ENCODE measurements at places on chromosomes 6 and 20. TPM values are rescaled to one million over a fixed set of nuclear protein-coding genes. Genes with fewer than 3 reads are reported as not detected.

- H3K27ac ChIP-seq, result no peak overlapping the region
- peaks cover under 1% of the 10 kb centered on the region for H3K36me3 ChIP-seq
- no peak for DNase-seq
- H3K27me3 ChIP-seq, result no peaks in the 10 kb centered on the region
These were observed 107.1 kb downstream of the UBE3D start for GRCh38 chr6:82958551-82958950.

- H3K36me3 ChIP-seq, result no peaks in the 10 kb centered on the region
- peaks cover 3% of the 10 kb centered on the region for H3K4me1 ChIP-seq
- H3K4me3 ChIP-seq, result no peak overlapping the region
These were observed 1.7 kb upstream of the SIGLEC1 start for GRCh38 chr20:3714092-3714491.

- peak overlapping the region; percentile 42 for H3K27ac ChIP-seq
- peak; percentile 79 for DNase-seq
- no peak overlapping the region for H3K4me3 ChIP-seq
- no peaks in the 10 kb centered on the region for H3K27me3 ChIP-seq
- peaks cover 47% of the 10 kb centered on the region for H3K36me3 ChIP-seq
These were observed 45.2 kb downstream of the THEMIS start for GRCh38 chr6:127855542-127856159.

DNA sequence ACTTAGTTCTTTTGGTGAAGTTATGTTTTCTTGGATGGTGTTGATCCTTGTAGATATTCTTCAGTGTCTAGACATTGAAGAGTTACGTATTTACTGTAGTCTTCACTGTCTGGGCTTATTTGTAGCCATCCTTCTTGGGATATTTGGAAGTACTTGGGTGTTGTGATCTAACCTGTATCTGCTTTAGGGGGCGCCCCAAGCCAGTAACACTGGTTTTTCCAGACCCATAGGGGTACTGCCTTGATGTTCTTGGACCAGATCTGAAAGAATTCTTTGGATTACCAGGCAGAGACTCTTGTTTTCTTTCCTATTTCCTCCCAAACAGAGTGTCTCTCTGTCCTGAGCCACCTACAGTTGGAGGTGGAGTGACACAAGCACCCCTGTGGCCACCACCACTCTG lies 309.1 kb upstream of the IMPG1 start:
- no peaks in the 10 kb centered on the region for H3K36me3 ChIP-seq
- no peak overlapping the region for H3K27ac ChIP-seq
- no peak for DNase-seq

DNA sequence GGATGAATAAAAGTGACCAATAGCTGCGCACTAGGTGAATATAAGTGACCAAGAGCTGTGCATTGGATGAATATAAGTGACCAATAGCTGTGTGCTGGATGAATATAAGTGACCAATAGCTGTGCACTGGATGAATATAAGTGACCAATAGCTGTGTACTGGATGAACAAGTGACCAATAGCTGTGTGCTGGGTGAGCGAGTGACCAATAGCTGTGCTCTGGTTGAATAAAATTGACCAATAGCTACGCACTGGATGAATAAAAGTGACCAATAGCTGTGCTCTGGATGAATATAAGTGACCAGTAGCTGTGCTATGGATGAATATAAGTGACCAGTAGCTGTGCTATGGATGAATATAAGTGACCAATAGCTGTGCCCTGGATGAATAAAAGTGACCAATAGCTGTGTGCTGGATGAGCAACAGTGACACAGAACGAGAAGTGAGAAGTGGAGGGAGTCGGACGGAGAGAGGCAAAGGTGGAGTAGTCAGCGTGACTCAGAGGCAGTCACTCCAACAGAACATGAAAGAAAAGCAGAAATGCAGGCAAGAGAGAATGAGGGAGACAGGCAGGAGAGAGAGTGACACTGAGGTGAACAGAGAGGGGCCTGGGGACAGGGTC lies 38.5 kb downstream of the RBM38 start:
- no peak for DNase-seq
- H3K27me3 ChIP-seq, result no peaks in the 10 kb centered on the region
- H3K36me3 ChIP-seq, result no peaks in the 10 kb centered on the region
- no peak overlapping the region for H3K4me3 ChIP-seq

DNA sequence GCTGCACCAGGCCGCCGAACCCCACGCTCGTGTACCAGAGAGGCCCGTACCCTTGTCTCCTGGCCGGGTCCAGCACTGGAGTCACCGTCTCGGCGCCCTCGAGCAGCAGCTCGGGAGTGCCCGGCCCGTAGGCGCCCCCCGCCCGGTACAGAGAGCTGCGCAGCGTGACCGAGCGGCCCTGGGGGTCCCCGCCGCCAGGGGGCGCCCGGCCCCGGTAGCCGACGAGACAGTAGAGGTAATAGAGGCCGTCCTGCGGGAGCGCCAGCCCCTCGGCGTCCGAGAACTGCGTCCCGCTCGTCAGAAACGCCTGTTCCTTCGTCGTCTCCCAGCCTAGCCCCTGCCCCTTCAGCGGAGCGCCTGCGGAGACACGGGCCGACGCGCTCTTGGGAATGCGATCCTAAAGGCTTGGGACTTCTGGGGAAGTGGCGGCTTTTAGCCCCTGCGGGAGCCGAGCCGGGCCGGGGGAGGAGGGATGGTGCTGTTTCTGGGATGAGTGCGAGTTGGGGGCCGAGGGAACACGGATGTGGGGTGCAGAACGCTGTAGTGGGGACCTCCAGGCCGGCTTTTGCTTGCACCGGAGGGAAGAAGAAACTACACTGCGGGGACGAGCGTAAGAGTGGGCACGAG lies 1.3 kb downstream of the LTB start:
- H3K4me1 ChIP-seq, result peaks cover 62% of the 10 kb centered on the region
- peaks cover 61% of the 10 kb centered on the region for H3K36me3 ChIP-seq
- H3K27ac ChIP-seq, result peak overlapping the region; percentile 91
- DNase-seq, result peak; percentile 96
- peak overlapping the region; percentile 94 for H3K4me3 ChIP-seq

- peaks cover 5% of the 10 kb centered on the region for H3K36me3 ChIP-seq
- H3K27me3 ChIP-seq, result peaks cover 42% of the 10 kb centered on the region
- no peak overlapping the region for H3K4me3 ChIP-seq
- peaks cover 9% of the 10 kb centered on the region for H3K4me1 ChIP-seq
- peak; percentile 65 for DNase-seq
These were observed 38.0 kb downstream of the YTHDF1 start for GRCh38 chr20:63177785-63178445.

- H3K27me3 ChIP-seq, result no peaks in the 10 kb centered on the region
- no peaks in the 10 kb centered on the region for H3K4me1 ChIP-seq
- H3K4me3 ChIP-seq, result no peak overlapping the region
- no peak for DNase-seq
These were observed 10.8 kb downstream of the DLK2 start for GRCh38 chr6:43444582-43444981.

GRCh38 chr6:4645713-4646360 lies 130.4 kb upstream of the CDYL start:
- peaks cover 23% of the 10 kb centered on the region for H3K27me3 ChIP-seq
- no peak overlapping the region for H3K27ac ChIP-seq
- H3K4me3 ChIP-seq, result no peak overlapping the region
- no peaks in the 10 kb centered on the region for H3K36me3 ChIP-seq

DNA sequence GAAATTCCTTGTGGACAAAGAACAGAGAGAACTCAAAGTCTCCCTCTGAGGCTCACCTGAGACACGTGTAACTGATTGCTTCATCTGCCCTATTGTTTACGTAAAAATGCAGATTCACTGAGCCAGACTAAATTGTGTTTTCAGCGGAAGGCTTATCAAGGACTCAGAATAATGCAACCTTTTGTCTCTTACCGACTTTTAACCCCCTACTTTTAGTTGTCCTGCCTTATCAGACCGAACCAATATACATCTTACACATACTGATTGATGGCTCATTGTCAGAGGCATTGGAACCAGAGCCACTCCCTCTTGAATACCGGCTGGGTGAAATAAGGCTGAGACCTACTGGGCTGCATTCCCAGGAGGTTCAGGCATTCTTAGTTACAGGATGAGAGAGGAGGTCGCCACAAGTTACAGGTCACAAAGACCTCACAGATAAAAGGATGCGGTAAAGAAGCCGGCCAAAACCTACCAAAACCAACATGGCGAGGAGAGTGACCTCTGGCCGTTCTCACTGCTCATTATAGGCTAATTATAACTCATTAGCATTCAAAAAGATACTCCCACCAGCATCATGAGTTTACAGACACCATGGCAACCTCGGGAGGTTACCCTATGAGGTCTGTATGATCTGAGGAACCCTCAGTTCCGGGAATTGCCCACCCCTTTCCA lies 95.5 kb upstream of the ZNF184 start:
- H3K4me1 ChIP-seq, result peaks cover 4% of the 10 kb centered on the region
- peaks cover 2% of the 10 kb centered on the region for H3K36me3 ChIP-seq
- no peak overlapping the region for H3K27ac ChIP-seq
- peaks cover 48% of the 10 kb centered on the region for H3K27me3 ChIP-seq
- DNase-seq, result no peak
- no peak overlapping the region for H3K4me3 ChIP-seq

GRCh38 chr6:7144872-7145584 lies 37.3 kb downstream of the RREB1 start:
- DNase-seq, result no peak
- H3K4me1 ChIP-seq, result peaks cover 55% of the 10 kb centered on the region
- H3K27me3 ChIP-seq, result no peaks in the 10 kb centered on the region
- peaks cover 3% of the 10 kb centered on the region for H3K36me3 ChIP-seq
- H3K4me3 ChIP-seq, result peak overlapping the region; percentile 67
- peak overlapping the region; percentile 30 for H3K27ac ChIP-seq

DNA sequence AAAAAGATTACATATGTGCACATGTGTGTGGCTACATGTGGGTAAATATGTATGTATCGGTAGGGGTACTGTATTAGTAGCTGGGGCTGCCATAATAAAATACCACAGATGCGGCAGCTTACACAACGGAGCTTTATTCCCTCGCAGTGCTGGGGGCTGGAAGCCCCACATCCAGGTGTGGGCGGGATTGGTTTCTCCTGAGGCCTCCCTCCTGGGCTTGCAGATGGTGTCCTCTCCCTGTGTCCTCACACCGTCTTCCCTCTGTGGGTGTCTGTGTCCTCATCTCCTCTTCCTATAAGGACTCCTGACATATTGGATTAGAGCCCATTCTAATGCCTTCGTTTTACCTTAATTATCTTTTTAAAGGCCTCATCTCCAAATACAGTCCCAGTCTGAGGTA lies 97.7 kb downstream of the LY86 start:
- H3K27me3 ChIP-seq, result peaks cover 2% of the 10 kb centered on the region
- H3K36me3 ChIP-seq, result no peaks in the 10 kb centered on the region
- H3K4me1 ChIP-seq, result peaks cover 50% of the 10 kb centered on the region
- no peak overlapping the region for H3K4me3 ChIP-seq
- no peak overlapping the region for H3K27ac ChIP-seq

DNA sequence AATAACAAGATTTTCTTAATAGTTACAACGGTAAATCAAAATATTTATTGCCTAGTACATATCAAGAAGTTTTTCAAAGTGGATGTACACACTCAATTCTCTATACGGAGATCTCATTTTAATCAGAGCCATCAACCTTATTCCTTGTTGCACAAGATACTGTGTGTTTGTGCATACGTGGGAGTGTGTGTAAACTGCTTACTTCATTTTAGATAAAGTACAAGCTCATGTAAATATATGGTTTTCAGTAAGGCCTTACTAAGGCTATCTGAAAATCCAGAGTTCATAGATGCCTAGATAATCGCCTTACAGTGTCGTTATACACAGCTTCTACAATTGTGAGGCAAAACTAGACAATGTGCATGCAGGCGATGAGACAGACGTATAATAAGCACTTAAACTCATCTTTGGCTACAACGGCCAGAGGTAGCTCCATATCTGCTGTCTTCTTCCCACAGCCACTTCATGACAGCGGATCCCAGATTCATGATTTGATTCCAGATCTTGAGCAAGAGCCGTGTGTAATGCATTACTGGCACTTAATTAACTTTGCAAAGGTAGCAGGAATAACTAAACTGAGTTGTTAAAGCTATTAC lies 2.5 kb downstream of the PERP start:
- H3K36me3 ChIP-seq, result peaks cover 2% of the 10 kb centered on the region
- no peak for DNase-seq
- H3K4me1 ChIP-seq, result peaks cover 22% of the 10 kb centered on the region
- no peak overlapping the region for H3K27ac ChIP-seq
- peaks cover 32% of the 10 kb centered on the region for H3K27me3 ChIP-seq
- no peak overlapping the region for H3K4me3 ChIP-seq

DNA sequence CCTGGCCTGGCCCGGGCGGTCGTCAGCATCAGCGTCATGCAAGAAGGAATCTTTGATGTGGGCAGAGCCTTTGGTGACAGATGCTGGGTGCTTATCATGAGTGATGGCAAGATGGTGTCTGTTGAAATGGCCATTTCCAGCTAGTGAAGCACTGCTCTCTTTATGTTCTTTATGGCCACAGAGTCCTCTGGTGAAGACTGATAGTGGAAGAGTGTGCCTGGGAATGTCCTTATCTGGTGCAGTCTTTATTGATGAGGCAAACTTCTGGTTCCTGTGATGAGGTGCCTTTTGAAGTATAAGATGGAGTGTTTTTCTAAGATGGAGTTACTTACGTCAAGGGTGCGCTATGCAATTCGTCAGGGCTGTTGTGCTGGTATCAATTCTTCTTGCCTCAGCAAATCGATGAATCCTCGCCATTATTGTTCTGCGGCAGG lies 22.6 kb upstream of the CCR6 start:
- peaks cover 1% of the 10 kb centered on the region for H3K27me3 ChIP-seq
- peaks cover 13% of the 10 kb centered on the region for H3K4me1 ChIP-seq
- no peak for DNase-seq
- no peak overlapping the region for H3K4me3 ChIP-seq
- H3K36me3 ChIP-seq, result no peaks in the 10 kb centered on the region

DNA sequence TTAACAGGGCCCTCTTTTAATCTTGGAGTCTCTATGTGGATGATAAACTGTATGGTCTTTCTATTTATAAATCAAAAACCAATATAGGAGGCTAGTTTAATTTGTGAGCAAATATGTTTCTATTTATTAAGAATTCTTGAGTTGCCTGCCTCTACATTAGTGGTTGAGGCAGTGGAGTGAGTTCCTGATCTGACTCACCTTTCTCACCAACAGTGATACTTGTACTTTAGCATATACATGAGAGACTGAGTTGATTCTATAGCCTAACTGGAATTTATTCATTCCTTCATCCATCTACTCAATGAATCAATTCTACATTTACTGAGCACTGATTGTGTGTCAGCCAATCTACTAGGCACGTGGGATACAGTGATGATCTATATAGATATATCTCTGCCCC lies 126.9 kb downstream of the TRMT11 start:
- H3K4me1 ChIP-seq, result no peaks in the 10 kb centered on the region
- no peaks in the 10 kb centered on the region for H3K27me3 ChIP-seq
- H3K27ac ChIP-seq, result no peak overlapping the region
- DNase-seq, result no peak
- H3K4me3 ChIP-seq, result no peak overlapping the region

GRCh38 chr20:8209061-8209460 lies 77.0 kb downstream of the PLCB1 start:
- H3K36me3 ChIP-seq, result no peaks in the 10 kb centered on the region
- H3K27me3 ChIP-seq, result peaks cover 10% of the 10 kb centered on the region
- no peak overlapping the region for H3K4me3 ChIP-seq
- DNase-seq, result no peak
- no peak overlapping the region for H3K27ac ChIP-seq

Gene CST5
- total RNA-seq, result not detected

Gene RAD21L1
- total RNA-seq, result not detected

Gene GTPBP2
- total RNA-seq, result 69.4 TPM

Gene SOX18
- 0.84 TPM for total RNA-seq

Gene CST2
- not detected for total RNA-seq

All from activated CD4-positive, alpha-beta T cell treated with anti-CD3 and anti-CD28 coated beads, Interleukin-2, amount 10 ng/mL, durations not matched to agents 24 days and 14 days (primary cell).